ENCODE measurements at places on chromosomes 3 and 15.

DNA sequence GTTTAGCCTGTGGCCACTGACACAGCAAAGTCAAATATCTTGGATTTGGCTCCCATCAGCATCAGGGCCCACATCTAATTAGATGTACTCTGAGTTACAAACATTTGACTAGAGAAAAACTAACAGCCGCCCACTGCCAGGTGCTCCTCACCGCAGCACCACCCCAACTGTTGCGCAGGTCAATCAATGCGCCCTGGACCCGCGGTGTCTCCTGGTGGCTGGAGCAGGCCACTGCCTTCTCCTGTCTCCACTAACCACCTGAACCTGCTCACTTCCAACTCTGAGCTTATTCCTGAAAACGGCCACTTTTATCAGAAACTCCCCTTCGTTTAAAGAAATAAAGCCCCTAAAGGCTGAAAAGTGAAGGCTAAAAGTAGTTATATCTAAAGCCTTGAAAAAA, 4.3 kb downstream of the RIOX2 start:
- DNase-seq = no peak

- DNase-seq = no peak
Measured at GRCh38 chr15:75140080-75140879, 61.4 kb upstream of the C15orf39 start.

GRCh38 chr3:153410517-153410916, 248.5 kb downstream of the RAP2B start:
- no peak for DNase-seq

GRCh38 chr3:71311661-71312046, 271.9 kb downstream of the FOXP1 start:
- DNase-seq = no peak

DNA sequence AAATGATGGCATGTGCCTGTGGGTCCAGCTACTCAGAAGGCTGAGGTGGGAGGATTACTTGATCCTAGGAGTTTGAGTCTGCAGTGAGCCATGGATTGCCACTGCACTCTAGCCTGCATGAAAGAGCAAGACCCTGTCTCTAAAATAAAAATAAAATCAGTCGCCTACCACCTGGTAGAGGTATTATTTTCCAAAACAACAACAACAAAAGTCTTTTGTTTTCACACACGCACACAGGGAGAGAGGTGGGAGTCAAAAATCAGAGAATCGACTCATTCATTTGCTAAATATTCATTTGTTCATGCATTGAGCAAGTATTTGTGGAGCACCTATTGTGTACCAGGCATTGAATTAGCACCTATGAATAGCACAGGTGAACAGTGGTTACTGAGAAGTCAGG, 218.1 kb downstream of the LRTM1 start:
- no peak for DNase-seq

GRCh38 chr3:174342941-174343501, 516.1 kb upstream of the NAALADL2 start:
- no peak for DNase-seq

DNA sequence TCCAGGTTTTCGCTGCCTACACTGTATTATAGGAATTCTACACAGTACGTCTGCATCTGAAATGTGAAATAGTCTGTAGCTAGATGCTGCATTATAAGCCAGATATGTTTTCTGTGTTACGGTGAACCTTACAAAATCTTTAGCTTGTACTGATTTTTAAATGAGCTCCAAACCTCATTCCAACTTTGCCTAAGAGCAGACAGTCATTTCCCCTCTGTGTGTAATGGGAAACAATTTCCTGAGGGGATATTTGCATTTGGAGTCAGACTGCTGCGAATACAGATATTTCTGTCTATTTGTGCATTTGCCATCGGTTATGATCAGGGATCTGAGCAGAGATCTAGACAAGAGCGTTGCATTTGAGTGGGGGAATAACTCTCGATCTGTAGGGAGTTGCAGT, 37.5 kb downstream of the ARNT2 start:
- DNase-seq = no peak
